ENCODE measurements at places on chromosomes 6 and 20. TPM values are rescaled to one million over a fixed set of nuclear protein-coding genes. Genes with fewer than 3 reads are reported as not detected.

DNA sequence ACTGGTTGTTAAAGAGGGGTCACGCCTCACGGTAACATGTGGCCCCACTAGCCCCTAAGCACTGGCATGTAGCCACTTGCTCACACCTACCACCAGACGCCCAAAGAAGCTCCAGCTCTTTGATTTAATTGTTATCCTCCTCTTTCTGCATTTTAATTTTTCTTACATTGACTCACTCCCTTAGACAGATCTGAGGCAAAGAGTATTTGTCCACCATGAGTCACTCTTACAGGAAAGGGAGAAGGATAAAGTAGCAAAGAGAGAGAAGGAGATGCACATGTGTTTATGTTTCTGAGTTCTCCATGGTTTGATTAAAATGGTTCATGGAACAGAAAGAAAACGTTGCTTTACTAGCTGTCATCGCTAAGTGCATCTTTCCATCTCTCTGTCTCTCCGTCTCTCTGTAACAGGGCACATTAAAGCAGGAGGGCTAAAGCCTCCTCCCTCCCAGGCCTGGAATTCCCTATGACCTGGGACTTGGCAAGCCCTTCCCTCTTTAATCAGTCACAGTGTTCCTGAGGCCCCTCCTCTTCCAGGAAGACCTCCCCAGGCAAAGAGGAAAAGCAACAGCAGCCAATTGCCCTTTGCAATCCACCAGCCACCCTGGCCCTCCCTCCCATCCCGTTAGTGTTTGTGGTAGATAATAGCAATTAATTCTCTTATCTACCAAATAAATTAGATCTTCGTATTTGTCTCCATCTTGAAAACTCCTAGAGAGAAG lies 112.8 kb upstream of the TSHZ2 start:
- no peak for DNase-seq

- DNase-seq: no peak
Observed at GRCh38 chr20:22248051-22248667, 336.2 kb downstream of the FOXA2 start.

DNA sequence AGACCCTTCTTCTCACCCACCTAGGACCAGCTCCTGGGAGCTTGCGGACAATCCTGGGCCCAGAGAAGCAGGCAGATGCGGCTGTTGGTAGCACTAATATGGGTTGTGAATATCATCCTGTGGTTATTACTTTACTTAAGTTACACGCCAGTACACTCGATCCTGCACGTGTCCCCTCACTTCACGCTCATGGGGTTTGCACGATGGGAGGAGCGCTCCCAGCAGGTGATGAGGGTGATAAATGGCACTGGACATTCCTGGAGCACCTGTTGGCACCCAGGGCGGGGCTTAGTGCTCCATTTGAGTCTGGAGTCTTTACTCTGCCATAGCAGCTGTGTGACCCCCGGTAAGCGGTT lies 335.1 kb downstream of the PREX1 start:
- no peak for DNase-seq

GRCh38 chr20:19348582-19348981 lies 136.1 kb downstream of the SLC24A3 start:
- no peak for DNase-seq

GRCh38 chr6:100261486-100261885 lies 203.2 kb downstream of the SIM1 start:
- no peak for DNase-seq

GRCh38 chr6:147711476-147711875 lies 203.0 kb downstream of the SAMD5 start:
- DNase-seq: no peak

DNA sequence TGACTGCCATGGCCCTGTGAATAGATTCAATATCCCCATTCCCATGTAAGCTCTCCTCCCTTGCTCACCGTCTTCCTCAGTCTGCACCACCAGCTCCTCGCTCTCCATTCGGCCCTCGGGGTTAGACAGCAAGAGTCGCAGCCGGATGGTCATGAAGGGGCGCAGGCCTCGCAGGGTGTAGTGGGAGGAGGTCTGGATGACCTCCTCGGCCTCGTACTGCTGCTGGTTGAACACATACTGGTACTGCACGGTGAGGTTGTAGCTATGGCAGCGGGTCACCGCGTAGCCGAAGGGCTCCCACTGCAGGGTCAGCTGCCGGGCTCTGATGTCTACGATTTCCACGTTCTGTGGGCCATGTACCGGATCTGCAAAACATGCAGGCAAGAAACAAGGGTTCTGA lies 717.5 kb downstream of the PTPRT start:
- no peak for DNase-seq

- peak; percentile 51 for DNase-seq
Observed at GRCh38 chr20:63700199-63701050, 4.0 kb downstream of the TNFRSF6B start.

DNA sequence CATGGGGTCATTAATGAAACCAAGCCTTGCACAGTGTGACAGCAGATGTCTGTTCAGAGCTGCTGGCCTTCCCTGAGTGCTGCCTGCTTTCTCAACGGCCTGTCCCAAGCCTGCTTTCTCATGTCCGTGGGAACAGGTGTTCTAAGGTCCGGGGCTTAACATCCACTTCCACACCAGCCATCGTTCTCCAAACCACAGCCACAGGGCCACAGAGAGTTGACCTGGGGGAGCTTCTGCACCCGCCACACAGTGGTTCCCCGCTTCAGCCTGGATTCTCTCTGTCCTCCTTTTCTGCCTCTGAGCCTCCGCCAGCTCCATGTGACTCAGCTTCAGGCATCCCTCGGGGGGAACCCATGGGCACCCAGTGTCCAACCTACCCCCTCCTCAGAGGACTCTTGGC lies 26.9 kb upstream of the PPP1R3G start:
- DNase-seq: no peak

DNA sequence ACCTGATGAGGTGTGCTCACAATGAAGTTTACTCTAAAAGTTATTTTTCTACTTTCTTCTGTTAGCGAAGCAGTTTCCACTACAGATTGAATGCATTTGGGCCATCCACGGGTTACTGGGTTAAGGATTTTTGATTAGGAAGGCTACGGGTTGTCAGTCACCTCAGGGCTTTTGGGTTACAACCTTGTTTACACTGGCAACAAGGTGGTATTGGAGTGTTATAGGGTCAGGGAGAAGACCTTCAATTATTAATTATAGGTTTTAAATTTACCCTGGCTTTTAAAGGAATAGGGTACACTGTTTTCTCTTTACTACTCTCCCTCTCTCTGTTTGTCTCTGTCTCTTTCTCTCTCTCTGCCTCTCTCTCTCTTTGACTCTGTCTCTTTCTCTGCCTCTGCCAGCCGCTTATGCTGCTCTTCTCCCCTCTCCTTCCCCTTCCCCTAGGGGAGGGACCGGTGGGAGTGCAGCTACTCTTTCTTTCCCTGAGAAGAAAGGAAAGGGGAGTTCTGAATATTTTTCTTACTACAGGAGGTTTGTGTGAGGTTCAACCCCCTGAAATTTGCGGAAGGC lies 40.2 kb upstream of the AGPAT4 start:
- DNase-seq: no peak

- no peak for DNase-seq
Observed at GRCh38 chr6:64258752-64259151, 623.1 kb downstream of the PHF3 start.

DNA sequence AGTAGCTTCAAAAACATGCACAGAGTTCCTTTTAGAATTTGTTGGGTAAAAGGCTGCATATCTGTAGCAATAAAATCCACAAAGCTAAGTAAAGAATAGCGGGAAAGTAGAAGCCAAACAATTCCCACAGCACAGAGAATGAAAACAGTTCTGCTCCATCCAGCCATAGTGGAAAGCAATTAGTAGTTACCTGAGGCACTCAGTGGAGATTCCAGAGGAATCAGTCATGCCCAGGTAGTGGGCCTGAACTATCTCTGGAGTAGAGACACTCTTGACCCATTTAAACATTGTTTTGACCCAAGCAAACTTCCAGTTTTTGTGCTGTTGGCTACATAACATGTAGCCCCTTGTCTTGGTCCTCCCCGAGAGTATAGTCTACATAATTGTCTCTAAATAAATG lies 559.5 kb upstream of the PTCHD4 start:
- no peak for DNase-seq

DNA sequence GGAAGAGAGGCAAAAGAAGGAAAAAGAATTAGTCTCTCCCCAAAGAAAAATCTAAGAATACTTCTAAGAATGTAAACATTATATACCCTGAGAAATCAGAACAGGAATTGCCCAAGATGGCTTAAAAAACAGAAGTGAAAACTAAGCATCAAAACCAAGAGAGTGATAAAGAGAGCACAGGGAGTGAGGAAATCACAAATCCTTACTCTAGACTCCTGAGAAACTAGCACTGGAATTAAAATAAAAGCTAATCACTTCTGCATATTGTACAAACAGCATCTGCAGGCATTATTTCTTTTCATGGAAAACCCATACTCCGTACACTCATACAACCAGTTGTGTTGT lies 285.7 kb downstream of the BTBD9 start:
- no peak for DNase-seq

GRCh38 chr6:82063574-82063973 lies 184.0 kb downstream of the IBTK start:
- no peak for DNase-seq

- no peak for DNase-seq
Observed at GRCh38 chr6:165843121-165843520, 180.1 kb upstream of the PDE10A start.

DNA sequence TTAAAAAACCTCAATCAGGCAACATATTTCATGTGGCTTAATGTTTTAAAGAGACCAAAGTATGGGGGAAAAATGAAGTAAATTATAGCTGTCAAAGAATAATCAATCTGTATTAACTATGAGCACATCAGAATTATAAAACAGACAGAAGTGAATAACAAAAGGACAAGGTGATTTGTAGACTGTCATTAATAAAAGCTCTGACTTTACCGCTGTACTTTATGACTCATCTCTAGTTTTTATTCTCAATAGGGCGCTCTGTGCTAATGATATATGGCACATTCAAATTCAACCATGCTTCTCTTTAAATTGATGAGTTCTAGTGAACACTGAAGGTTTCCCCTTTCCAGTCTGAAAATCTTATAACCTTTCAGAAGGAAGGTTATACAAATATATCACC lies 72.0 kb downstream of the PREP start:
- no peak for DNase-seq

- DNase-seq: no peak
Observed at GRCh38 chr6:100968949-100969348, 87.8 kb upstream of the ASCC3 start.

DNA sequence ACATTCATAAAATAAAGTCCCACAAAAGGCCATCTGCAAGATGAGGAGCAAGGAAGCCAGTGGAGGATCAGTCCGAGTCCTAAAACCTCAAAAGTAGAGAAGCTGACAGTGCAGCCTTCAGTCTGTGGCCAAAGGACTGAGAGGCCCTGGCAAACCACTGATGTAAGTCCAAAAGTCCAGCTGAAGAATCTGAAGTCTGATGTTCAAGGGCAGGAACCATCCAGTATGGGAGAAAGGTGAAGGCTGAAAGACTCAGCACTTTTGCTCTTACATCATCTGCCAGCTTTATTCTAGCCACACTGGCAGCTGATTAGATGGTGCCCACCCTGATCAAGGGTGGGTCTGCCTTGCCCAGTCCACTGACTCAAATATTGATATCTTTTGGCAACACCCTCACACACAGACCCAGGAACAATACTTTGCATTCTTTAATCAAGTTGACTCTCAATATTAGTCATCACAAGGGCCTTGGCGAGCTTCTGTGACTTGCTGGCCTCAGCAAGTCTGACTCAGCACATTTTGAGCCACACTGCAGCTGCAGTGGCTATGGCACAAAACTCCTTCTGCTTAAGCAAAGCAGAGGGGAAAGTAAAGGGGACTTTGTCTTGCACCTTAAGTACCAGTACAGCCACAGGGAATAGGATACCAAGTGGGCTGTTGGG lies 1370.3 kb upstream of the CITED2 start:
- no peak for DNase-seq

GRCh38 chr6:92072387-92072786 lies 1347.0 kb downstream of the EPHA7 start:
- DNase-seq: no peak

GRCh38 chr6:8245726-8246125 lies 143.4 kb upstream of the EEF1E1 start:
- no peak for DNase-seq

DNA sequence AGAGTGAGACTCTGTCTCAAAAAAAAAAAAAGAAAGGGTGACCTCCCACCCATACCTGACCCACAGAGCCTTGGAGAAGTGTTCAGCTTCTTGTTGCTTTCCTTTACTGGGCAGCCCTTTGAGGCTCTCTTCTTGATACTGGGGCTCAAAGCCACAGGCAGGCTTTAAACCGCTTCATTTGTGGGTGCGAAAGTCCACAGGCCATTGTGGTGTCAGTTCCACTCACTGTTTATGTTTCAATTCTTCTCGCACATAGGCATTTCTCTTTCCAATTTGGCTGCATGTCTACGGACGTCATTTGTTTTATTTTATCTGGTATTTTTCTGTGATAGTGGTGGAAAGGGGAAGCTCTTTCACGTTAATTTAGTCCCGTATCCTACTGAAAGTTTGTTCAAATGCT lies 34.6 kb downstream of the PPARD start:
- DNase-seq: no peak

GRCh38 chr6:73774311-73774774 lies 78.3 kb downstream of the CD109 start:
- no peak for DNase-seq

- DNase-seq: no peak
Observed at GRCh38 chr6:116556814-116557415, 3.4 kb downstream of the CALHM4 start.

GRCh38 chr6:169950558-169950957 lies 199.1 kb downstream of the ERMARD start:
- DNase-seq: no peak

- no peak for DNase-seq
Observed at GRCh38 chr6:6631534-6632276, 43.2 kb downstream of the LY86 start.

Gene BHLHE23
- not detected for total RNA-seq

Gene TNF
- 1.7 TPM for total RNA-seq

Gene STAU1
- total RNA-seq: 95.7 TPM

Gene BPIFB1
- not detected for total RNA-seq

Gene UQCC2
- total RNA-seq: 48.6 TPM

Gene TGM2
- total RNA-seq: 14.9 TPM

Gene FILIP1
- total RNA-seq: 1.0 TPM

Gene GHRH
- total RNA-seq: not detected

Gene HLA-DQA2
- total RNA-seq: not detected

Gene TBX18
- 1.7 TPM for total RNA-seq

Gene ABHD16B
- not detected for total RNA-seq

Gene OR2W1
- not detected for total RNA-seq
